ENCODE measurements at places on chromosomes 1 and 21.

DNA sequence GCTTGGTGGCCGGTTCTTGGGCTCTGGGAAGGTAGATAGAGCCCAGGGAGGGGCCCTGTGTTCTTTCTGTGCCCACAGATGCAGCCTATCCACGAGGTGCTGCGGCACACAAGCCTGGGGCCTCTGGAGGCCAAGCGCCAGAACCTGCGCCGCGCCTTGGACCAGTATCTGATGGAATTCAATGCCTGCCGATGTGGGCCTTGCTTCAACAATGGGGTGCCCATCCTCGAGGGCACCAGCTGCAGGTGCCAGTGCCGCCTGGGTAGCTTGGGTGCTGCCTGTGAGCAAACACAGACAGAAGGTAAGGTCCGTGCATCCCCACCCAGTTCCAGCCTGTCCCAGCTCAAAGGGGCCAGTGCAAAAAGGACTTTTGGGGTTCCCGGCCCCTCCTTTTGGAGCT is 53.5 kb downstream of the C8B start:
- DNase-seq: no peak

- DNase-seq: no peak
Observed at GRCh38 chr21:33231526-33231925, 1.8 kb downstream of the IFNAR2 start.

DNA sequence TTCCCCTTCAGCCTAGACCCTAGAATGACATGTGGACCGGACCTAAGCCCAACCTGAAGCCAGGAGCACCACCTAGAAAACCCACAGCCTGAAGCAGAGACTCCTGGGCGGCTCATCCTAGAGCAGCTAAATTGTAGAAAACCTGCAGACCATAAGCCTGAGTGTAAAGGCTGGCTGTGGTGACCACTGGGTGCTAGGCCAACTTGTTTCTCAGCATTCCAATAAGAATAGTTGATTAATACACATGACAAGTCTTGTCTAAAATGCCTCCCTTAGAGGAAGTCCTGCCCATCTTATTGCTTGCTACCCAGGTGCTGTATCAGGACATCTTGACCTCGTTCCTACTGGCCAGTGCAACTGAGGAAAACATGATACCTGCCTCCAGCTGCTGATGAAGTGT is 23.3 kb upstream of the CASQ2 start:
- DNase-seq: no peak

DNA sequence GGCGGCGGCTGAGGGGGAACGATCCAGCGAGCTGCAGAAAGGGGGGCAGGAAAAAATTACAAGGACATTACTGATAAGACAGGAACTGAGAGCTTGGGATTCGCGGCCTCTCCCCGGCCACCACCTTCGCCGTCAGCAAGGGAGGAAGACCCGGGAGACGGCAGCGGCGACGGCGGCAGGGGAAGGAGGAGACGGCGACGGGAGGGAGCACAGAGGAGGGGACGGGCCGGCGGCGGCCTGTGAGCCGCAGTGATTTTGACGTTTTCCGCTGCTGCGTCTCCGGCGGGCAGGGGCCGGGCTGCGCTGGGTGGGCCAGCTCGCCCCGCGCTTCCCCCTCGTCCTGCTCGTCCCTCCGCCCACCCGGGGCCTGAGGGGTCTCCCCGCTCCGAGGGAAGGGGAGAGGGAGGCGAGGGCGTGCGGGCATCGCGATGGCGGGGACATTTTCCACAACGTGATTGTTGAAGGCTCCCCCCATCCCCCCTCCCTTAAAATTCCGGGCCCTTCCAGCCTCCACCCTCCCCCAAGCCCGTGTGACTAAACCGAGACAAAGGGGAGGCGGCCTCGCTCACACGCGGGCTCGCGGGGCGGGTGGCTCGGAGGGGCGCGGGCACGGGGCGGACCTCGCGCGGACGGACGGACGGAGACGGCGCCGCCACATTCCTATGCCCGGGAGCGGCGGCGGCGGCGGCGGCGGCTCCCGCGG is 407 bp downstream of the CAMSAP2 start:
- DNase-seq: peak; percentile 32

DNA sequence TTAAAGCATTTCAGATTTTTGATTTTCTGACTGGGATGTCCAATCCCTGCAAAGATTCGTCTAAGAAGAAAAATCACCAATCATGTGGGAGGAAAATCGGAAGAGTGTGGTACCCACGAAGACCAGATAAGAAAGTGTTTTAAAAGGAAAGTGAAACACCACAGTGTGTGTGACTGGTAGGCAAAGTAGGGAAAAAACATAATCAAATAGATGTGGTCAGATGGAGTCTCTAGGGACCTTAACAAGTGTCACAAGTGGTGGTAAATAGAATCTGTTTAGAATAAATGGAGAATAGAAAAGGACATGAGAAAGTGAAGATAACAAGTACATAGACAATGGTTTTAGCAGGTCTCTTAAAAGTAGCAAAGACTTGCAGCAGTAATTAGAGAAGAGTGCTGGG is 154.6 kb downstream of the SLC30A10 start:
- DNase-seq: no peak

- DNase-seq: no peak
Observed at GRCh38 chr21:31370893-31371544, 27.0 kb upstream of the TIAM1 start.

GRCh38 chr1:2438038-2438437 is 25.7 kb upstream of the PEX10 start:
- no peak for DNase-seq

DNA sequence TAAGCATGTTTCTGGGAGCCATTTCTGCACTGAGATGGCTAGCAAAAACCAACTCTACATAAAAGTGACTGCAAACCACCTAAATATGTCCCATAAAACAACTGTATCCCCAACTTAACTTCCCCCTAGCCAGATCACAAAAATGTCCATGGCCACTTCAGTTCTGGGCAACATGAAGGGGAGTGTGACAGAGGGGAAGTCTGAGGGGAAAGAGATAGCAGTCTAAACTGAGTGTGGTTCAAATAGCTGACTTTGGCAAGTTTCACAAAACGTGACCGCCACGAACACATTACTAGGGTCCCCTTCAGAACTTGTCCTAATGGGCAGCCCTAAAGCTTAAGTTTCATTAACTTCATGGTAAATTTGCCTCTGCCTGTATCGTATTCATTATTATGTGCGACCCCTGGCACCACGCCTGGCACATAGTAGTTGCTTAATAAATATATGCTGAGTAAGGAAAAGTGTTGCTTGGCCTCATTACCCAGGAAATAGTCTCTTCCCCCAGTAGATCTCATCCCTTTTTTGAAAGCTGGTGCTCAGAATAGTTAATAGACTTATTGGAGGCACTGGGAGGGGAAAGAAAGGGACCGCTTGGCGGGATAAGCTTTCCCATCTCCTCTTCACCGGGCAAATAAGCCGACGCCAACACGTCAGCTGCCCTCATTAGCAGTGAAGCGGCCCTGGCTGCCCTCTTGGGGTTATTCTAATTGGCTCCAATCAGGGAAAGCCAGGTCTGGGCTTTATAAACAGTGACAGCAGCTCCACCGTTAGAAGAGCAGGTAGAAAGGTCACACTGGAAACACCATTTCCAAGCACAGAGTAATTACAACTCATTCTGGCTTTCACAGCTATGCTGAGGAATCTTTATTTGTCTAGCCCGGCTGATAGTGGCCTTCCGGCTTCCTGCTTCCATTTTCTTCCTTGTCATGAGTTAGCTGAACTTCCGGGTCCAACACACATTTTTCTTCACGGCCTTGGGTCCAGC is 122.1 kb downstream of the LRIG2 start:
- no peak for DNase-seq

DNA sequence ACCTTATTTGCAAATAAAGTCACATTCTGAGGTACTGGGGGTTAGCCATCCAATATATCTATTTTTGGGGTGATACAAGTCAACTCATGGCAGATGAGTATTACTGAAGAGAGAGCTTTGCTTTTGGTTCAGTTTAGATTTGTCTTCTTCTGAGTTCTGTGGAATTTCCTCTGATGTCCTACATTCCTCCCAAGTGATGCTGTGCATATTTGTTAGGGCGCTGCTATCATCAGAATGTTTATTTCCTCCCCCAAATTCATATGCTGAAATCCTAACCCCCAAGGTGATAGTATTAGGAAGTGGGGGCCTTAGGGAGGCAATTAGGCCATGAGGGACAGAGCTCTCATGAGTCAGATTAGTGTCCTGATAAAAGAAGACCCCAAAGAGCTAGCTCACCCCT is 96.2 kb upstream of the WLS start:
- DNase-seq: no peak

- no peak for DNase-seq
Observed at GRCh38 chr1:228182296-228183030, 16.9 kb downstream of the IBA57 start.

DNA sequence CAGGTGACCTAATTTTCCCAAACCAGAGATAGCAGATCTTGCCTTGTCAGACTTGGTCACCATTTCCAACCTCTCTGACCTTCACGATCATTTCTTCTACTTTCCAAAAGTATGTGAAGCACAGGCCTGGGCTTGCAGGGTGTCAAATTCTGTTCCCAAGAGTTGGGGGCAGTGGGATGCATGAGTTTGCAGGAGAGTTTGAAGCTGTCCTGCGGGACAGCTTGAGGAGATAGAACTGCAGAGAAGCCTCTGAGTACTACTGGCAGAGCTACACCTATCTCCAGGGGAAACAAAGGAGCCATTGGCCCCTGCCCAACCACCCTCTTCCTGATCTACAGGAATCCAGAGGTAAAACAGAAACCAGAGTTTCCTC is 11.3 kb downstream of the TXNIP start:
- no peak for DNase-seq

DNA sequence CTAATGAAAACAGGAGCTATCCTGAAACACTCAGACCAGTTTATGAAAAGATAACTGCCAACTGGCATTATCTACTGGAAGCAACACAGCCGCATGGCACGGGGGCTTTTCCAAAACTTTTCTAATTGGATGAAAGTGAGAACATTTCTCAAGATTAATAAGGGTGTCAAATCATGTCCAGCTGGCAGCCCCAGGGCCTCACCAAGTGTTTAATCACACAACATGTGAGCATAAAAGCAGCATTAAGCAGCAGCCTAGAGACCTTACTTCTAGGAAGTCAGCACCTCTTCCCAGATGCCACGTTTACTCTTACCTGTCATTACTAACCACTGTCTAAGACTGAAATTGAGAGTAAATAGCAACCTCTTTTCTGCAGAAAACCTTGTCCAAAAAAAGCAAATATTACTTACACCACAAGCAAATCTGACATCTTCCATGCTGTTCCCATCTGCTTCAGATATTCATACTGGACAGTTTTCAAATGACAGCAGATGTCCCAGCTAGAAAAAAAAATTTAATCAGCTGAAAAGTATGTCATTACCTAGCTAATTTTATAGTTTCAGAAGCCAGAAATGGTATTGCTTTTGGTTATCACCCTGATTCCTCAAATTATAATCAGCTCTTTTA is 341.5 kb upstream of the ZP4 start:
- no peak for DNase-seq

DNA sequence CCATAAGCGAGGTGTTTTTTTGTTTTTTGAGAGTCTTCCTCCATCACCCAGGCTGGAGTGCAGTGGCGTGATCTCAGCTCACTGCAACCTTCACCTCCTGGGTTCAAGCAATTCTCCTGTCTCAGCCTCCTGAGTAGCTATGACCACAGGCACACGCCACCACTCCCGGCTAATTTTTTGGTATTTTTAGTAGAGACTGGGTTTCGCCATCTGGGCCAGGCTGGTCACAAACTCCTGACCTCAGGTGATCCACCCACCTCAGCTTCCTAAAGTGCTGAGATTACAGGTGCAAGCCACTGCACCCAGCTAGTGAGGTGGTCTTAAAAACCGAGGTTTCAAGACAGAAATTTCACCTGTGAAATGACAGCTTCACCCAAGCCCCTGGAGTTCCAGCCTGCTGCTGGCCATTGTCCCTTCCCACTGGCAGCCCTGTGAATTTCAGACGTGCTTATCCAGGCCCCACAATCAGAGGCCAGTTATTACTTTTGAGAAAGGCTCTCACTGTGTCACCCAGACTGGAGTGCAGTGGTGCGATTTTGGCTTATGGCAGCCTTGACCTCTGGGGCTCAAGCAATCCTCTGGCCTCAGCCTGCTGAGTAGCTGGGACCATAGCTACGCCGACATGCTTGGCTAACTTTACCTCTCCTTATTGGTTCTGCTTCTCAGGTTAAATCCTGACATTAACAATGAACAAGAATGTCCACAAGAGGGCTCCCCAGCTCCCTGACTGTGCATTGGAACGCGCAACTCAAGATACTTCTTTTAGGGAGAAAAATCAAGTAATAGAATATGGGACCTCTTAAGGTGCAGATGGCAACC is 19.4 kb downstream of the ENO1 start:
- no peak for DNase-seq

DNA sequence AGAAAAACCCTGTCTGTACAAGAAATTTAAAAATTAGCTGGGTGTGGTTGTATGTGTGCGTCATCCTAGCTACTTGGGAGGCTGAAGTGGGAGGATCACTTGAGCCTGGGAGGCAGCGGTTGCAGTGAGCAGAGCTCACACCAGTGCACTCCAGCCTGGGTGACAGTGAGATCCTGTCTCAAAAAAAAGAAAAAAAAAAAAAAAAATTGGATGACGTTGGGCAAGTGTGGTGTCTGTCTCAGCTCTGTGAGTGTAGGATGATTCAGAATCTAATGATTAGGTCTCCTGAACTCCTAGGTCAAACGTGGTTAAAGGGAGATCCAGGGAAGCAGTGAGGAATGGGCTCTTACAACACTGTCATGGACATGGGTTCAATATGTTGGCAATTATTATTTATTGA is 435.9 kb downstream of the KIF26B start:
- no peak for DNase-seq

DNA sequence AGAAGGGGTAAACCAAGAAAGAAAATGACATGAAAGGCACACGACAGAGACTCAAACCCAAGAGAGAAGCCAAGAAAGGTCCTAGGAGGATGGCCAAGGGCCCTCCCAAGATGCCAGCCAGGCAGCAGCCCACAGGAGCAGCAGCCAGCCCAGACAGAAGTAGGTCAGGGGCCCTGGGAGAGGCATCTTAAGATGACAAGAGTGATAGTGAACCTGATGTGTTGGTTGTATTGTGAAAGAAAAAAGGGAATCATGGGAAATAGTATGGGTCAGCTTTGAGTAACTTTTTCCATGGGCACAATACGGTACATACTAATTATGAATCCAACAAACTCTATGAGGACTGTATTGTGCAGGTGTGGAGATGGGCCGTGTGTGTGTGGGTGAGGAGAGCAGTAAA is 3.3 kb downstream of the CCSAP start:
- no peak for DNase-seq

GRCh38 chr1:62209931-62210595 is 15.4 kb downstream of the L1TD1 start:
- DNase-seq: no peak

GRCh38 chr1:150018165-150018564 is 7.6 kb upstream of the OTUD7B start:
- no peak for DNase-seq
